ENCODE measurements at places on chromosomes 11 and 22.

- DNase-seq, result no peak
Observed at GRCh38 chr11:107385361-107385981, 72.2 kb downstream of the CWF19L2 start.

- no peak for DNase-seq
Observed at GRCh38 chr11:24617856-24618255, 121.0 kb downstream of the LUZP2 start.

DNA sequence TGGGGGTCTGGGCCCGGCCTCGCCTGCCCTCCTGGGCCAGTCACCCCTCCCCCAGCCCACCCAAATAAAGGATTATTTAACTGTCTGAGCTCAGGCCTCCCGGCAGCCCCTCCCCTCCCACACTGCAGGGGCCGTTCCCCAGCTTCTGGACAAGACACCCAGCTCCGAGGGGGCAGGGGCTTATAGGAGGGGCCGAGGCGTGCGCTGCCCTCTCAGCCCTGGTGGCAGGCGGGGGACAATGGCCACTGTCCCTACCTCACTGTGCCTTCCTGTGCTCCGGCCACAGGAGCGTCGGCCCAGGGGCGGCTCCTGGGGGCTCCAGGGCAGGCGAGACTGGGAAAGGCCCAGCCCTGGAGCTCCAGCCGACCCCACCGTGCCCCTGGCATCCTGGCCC, 2.2 kb upstream of the SELENOO start:
- no peak for DNase-seq

DNA sequence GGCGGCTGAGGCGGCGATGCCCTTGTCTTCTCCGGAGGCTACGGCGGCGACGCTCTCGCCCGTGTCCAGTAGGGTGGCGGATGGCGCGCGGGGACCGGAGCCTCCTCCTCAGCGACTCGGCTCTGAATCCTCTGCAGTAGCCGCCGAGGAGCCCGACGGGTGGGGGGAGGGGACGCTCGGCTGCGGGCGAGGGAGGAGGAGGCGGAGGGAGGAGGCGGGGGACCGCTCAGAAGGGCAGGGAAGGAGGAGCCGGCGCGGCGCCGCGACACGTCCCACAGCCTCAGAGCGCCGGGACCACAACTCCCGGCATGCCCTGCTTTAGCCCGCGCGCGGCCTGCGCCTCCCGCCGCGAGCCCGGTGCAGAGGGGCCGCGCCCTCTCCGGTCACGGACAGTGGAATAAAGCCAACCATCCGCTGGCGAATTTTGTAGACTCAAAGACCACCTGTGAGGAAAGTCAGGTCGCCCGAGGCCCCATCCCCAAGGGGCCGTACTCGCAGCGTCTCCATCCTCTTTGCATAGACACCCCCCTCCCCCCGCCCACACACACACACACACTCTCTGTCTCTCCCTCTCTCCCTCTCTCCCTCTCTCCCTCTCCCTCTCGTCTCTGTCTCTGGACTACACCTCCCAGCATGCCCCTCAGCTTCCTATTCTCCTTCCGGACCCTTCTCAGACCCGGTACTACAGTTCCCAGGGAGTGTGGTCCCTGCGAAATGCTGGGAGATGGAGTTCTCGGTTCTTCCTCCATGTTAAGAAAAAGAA, at the start of gene FAM168A:
Gene FAM168A, minus strand, starts transcription at position 157 of the 763 bp plus-strand sequence. CDS start 129,638 bp downstream, outside the sequence.
- peak; percentile 98 for DNase-seq

- no peak for DNase-seq
Observed at GRCh38 chr11:415640-416041, 842 bp upstream of the SIGIRR start.

GRCh38 chr11:102155676-102156075, 45.4 kb downstream of the YAP1 start:
- DNase-seq, result no peak

GRCh38 chr11:69658626-69659450, 16.3 kb downstream of the LTO1 start:
- no peak for DNase-seq

DNA sequence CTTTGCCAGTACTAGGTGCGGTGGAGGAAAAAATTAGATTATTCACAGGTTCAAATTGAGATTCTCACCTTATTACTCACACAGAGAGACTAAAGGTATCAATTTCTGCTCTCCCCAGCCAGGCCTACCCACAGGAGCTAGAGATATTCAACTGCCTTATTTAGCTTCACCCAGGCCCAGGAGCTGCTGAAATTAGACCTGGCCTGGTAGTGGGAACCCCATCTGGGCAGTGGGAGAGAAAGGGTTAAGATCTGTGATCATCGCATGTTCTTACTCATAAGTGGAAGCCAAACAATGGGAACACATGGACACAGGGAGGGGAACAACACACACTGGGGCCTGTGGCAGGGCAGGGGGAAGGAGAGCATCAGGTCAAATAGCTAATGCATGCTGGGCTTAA, 20.9 kb upstream of the MICAL2 start:
- no peak for DNase-seq

DNA sequence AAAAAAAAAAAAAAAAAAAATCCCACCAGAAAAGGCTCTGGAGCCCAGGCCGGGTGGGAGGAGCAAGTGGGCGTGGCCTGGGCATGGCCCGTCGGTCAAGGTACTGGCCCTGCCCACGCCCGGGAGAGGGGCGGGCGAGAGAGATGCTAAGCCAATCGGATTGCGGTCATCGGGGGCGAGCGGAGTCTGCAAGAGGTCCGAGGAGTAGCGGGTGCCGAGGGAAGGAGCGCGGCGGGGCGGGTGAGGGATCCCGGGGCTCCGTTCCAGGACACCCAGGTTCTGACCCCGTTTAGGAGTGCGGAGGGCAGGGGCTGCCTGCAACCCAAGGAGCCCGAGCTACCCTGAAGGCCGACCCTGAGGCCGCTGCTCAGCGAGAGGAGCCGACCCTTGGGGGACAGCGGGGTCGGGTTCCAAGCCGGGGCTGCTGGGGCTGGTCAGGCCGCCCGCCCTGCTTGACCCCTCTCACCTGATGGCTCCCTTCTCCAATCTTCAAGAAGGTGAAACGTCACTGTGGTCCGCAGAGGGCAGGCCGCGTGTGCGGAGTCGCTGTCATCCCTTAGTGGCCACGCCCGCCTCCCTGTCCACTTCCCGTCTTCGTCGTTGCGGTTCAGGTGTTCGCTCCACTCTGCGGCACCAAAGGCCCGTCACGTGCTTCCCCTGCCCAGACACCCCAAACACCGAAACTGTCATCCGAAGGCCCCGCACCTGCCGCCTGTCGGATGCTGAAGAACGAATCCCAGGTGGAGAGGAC, 11.1 kb upstream of the TAB1 start:
- DNase-seq, result peak; percentile 80

GRCh38 chr11:41222236-41222635, 237.2 kb downstream of the LRRC4C start:
- no peak for DNase-seq

GRCh38 chr11:22711880-22712279, 45.5 kb downstream of the GAS2 start:
- DNase-seq, result no peak

- DNase-seq, result no peak
Observed at GRCh38 chr11:20647976-20648565, 21.3 kb upstream of the NELL1 start.

DNA sequence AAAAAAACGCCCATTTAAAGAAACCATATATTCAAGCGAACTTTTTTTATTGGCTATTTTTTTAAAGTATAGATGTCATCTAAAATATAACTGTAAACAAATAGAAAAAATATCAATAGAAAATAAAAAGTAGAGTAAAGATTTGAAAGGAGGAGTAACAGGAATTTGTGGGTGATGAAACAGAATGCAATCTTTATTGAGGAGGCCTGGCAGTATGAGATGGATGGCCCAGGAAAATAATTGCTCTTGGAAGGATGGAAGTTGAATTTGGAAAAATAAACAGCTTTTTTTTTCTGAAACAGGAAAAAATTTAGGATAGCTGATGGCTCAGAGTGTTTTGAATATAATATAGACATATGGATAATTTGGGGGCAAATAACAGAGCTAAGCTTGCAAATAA, 219.0 kb downstream of the CASP12 start:
- DNase-seq, result no peak

DNA sequence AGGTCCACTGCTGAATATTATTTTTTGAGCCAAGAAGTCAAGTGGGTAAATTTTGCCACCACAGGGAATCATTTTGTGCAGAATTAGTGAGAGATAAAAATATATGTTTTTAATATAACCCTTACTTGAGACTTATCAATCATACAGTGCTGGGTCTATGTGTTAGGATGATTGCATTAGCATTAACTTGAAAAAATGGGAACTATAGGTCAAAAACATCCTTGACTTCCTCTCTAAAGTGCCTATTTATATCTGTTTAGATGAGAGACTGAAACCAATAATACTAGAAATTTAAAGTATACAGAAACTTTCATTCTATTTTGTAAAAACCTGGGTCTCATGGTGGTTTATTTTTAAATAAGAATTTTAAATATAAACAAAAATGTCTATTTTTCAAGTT, 65.1 kb upstream of the CARD18 start:
- DNase-seq, result no peak

GRCh38 chr11:75079546-75079945, 17.1 kb downstream of the OR2AT4 start:
- DNase-seq, result no peak

GRCh38 chr11:44574610-44575287, 9.3 kb downstream of the CD82 start:
- no peak for DNase-seq

GRCh38 chr11:92890846-92891245, 78.6 kb upstream of the MTNR1B start:
- no peak for DNase-seq

GRCh38 chr22:37146051-37146385, 3.7 kb downstream of the IL2RB start:
- no peak for DNase-seq

- DNase-seq, result no peak
Observed at GRCh38 chr11:33529461-33529860, 171.2 kb downstream of the C11orf91 start.

DNA sequence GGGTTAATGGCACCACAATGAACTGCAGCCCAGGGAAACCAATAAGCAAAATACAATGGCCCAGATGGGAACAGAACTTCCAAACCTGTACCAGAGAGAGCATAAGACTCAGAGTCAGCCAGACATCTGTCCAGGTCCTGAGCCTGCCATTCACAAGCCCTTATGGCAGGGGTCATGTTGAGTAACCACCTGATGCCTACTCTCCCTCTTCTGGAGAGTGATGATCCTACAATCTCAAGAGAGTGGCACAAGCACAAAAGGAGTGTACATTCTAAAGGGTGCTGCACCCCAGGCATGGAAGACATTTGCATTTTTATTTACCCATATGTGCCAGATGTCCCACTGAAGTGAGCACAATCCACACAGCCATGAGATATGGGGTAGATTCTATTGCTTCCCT, 10.6 kb downstream of the TENM4 start:
- DNase-seq, result no peak

GRCh38 chr11:109956124-109956793, 136.9 kb upstream of the ZC3H12C start:
- DNase-seq, result no peak

DNA sequence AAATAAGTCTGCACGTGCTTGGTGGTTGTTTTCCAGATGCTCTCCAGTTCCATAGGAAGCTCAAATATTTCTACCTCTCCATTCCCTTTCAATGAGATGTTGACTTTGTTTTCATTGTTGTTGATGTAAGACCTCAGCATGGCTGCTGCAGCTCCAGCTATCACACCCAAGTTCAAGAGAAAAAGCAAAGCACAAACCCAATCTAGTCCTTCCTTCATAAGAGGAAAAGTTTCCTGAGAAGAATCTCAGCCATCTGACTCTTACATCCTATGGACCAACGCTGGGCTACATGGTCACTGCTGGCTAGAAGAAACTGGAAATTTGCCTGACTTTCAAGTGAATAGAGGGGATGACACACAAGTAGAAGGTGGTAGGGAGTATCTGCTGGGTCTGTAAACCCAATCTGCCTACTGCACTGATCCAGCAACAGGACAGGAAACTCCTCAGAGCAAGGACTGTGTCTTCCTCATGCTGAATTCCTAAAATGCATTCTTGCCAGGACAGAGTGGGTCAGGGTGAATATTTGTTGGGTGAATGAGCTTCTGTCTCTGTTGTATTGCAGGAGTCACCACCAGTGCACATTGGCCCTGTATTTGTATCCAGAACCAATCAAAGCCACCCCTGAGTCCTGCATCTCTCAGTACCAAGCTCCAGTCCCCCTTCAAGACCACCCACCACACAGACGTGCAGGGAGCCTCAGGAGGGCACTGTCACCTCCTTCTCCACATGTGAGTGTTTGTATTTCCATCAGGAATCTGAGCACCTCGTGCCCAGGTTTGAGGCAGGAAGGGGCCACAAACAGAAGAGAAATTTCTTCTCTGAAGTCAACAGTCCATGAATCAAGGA, 118.0 kb upstream of the IGLL5 start:
- DNase-seq, result no peak

DNA sequence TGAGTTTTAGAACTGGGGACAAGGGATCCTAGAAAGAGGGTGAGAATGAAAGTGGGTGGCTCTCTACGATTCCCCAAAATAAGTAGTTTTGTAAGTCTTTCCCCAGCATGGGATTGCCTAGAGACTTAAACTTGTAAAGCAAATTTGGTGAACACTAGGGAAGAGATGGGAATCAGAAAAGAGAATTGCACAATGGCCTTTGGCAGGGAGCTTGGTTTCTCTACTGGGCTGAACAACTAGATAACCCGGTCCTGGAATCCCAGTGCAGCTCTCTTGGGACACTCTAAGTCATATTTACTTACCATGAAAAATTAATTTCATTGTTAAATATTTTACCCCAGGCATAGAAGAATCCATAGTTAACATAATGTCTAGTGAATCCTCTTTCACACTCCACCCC, 16.5 kb upstream of the USP18 start:
- no peak for DNase-seq

- no peak for DNase-seq
Observed at GRCh38 chr11:1750840-1751530, 590 bp upstream of the IFITM10 start.

GRCh38 chr11:24819006-24819405, 322.2 kb downstream of the LUZP2 start:
- DNase-seq, result no peak

DNA sequence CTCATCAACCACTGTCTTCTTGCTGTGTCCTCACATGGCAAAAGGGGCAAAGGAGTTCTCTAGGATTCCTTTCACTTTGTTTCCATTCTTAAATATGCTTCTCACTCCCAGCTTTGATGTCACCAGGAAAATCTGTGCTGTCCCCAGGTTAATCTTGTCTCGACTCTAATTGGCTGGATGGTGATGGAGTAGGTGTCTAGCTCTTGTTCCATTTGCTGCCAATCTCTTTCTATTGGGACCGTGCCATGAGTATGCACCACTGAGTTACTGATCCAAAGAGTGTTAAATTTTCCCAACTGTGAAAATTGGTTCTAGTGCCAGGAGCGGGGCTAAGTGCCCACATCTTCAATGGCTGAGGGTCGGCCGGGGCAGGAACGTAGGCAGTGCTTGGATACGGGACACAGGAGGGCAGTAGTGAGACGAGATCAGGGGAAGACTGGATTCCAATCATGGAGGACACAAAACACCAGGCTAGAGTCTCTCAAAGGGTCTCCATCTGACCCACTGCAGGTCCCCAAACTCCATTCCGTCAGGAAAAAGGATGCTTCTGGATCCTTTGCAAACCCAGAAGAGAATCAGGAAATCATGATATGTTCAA, 47.7 kb upstream of the CSNK2A3 start:
- DNase-seq, result no peak

GRCh38 chr11:73318501-73319011, 10.5 kb downstream of the ARHGEF17 start:
- no peak for DNase-seq
